ENCODE measurements at places on chromosomes 4 and X.

- DNase-seq: no peak
Observed at GRCh38 chr4:89064848-89065247, 7.9 kb upstream of the FAM13A start.

DNA sequence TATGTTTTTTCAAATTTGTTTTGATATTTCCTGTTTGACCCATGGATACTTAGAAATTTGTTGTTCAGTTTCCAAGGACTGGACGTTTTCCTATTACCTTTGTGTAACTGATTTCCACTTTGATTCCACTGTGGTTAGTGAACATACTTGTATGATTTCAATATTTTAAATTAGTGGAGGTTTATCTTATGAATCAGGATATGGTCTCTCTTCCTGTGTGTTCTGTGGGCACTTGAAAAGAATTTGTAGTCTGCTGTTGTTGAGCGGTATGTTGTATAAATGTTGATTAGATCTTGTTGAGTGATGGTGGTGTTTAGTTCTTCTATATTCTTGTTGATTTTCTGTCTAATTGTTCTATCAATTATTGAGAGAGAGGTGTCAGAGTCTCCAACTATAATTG lies 21.2 kb upstream of the LAMTOR3 start:
- DNase-seq: no peak

DNA sequence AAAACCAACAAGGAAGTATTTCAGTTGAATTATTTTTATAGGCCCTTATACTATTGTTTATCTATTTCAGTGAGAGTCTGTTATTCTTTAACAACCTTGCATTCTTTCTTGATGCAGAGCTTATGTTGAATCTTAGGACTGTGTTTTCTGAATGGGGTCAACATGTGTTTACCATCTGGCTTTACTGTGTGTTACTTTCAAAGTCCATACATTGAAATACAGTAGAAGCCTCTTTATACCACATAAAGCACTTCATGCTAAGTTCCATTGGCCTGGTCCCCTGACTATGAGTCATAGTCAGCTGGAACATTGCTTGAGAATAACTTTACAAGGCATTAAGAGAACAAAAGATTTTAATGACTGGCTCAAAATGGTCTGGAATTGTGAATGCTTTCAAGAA lies 152.6 kb downstream of the GASK1B start:
- no peak for DNase-seq

GRCh38 chr4:26813698-26814097 lies 46.9 kb upstream of the STIM2 start:
- no peak for DNase-seq

DNA sequence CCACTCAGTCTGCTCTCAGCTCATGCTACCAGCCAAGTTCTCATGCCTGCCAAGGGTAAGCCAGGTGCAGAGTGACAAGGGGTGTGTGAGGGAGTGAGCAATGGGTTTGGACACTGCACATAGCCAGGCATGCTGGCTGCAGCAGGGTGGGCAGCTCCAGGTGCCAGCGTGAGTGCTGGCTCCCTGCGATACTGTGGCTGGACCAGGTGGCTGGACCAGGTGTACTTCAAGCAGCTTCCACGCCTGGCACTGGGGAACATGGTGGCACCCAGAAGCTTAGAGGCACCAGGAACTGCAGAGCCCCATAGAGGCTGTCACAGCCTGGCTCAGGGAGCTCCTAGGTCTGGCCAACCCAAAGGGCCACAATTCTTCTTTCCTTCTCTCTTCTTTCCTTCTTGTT lies 234.9 kb upstream of the GIMD1 start:
- no peak for DNase-seq

- no peak for DNase-seq
Observed at GRCh38 chr4:76705472-76705871, 192.5 kb downstream of the SOWAHB start.

- no peak for DNase-seq
Observed at GRCh38 chr4:40280586-40280985, 54.5 kb upstream of the CHRNA9 start.

Data from CD4-positive, alpha-beta T cell treated with Interleukin-4 for 1 hour (primary cell).